Psoas muscle (tissue), 8 donors: ENCODE measurements at places on chromosomes 7 and 10. TPM values are rescaled to one million over a fixed set of nuclear protein-coding genes. Genes with fewer than 3 reads are reported as not detected.

DNA sequence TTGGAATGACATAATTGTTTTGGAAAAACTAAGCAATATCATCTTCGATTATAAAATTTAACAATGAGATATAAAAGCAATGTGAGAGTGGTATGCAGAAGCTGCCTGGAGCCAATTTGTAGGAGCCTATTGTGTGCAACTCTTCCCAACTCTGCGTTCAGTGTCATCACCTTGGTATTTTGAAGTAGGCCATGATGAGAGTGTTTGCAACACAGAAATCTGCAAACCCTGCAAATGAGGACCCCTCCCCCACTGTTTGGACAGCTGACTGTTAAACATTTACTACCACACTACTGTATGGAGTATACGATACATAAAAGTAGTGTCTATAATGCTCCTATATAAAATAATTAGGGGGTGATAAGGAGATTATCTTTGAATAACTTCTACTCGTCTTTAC, 531.3 kb downstream of the ATRNL1 start:
- no peak for DNase-seq

Gene PURB
- polyA plus RNA-seq = 8.8 TPM

GRCh38 chr10:66649626-66650025, 276.2 kb upstream of the LRRTM3 start:
- DNase-seq = no peak

- DNase-seq = no peak
Measured at GRCh38 chr7:144761493-144761892, 74.4 kb downstream of the TPK1 start.

GRCh38 chr7:106064771-106065574, 47.1 kb downstream of the SYPL1 start:
- peak; percentile 94 for DNase-seq

GRCh38 chr7:140570120-140570519, 70.5 kb downstream of the DENND2A start:
- no peak for DNase-seq

- DNase-seq = no peak
Measured at GRCh38 chr7:158784270-158784669, 45.0 kb downstream of the ESYT2 start.

- peak; percentile 82 for DNase-seq
Measured at GRCh38 chr10:95374597-95375209, 83.9 kb upstream of the PDLIM1 start.
